ENCODE measurements at places on chromosomes 12 and 14. TPM values are rescaled to one million over a fixed set of nuclear protein-coding genes. Genes with fewer than 3 reads are reported as not detected.

GRCh38 chr12:91819132-91819447 lies 326.6 kb downstream of the BTG1 start:
- DNase-seq, result no peak

DNA sequence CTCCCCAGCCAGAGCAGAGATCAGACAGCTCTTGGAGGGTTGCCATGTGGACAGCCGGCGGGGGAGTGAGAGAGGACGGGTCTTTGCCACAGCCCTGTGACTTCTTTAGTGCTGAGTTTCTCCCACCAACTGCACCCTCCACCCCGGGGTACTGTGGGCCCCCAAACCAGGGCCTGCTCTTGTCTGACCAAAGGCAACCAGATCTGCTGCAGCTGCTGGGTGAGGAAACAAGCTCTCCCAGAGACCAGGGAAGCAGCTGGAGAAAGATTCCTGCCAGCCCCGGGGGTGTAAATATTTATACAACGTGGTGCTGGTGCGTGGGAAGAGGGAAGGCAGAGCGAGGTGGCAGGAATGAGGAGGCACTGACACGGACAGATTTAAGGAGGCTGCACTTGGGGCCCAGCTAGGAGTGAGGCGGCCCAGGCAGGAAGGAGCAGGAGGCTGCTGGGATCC lies 14.3 kb upstream of the ZFP36L1 start:
- peak; percentile 73 for DNase-seq

Gene KRT2
- total RNA-seq, result not detected

Gene GPR33
- total RNA-seq, result not detected

DNA sequence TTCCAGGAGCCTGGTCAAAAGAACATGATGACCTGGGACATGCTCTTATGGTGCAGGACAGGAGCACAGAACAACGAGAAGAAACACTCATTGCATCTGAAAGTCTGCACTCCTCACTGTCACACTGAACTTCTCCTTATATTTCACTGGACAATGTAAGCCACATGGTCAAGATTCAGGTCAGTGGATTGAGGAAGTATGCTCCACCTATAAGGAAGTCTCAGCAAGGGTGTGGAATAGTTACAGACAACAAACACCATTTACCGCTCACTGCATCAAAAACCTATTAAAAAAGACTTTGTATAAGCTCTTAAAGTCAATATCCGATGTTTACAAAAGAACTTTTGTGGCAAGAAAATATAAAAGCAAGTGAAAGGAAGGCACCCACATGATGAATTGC lies 153.1 kb upstream of the FOXG1 start:
- DNase-seq, result no peak

Gene RD3L
- total RNA-seq, result not detected

DNA sequence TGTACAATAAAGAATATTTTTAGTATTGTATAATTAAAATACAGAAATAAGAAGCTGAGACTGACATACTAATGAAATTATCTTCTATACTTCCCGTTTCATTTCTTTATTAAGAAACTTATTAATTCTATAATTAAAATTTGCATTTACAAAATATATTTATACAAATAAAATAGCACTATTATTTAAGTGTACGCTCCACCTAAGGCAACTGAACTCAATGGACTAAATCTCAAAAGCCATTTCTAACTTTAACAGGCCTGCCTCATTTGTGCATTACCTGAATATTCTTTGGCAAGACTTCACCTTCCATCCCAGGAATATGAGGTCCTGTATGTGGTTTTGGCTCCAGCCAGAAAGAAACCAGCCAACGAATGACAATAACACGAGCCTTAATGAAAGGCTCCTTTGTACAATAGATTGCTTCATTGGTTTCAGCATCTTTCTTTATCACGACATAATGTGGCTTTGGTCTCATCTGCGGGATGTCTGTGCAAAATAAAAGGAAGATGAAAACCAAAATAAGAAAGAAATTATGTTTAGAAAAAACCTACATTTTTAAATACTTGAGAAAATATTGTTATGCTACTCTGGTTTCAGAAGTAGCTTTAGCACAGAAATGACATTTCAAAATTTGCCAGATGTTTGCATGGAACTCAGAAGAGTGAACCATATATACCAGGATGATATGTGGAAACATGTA lies 58.7 kb downstream of the RALGAPA1 start:
- no peak for DNase-seq

DNA sequence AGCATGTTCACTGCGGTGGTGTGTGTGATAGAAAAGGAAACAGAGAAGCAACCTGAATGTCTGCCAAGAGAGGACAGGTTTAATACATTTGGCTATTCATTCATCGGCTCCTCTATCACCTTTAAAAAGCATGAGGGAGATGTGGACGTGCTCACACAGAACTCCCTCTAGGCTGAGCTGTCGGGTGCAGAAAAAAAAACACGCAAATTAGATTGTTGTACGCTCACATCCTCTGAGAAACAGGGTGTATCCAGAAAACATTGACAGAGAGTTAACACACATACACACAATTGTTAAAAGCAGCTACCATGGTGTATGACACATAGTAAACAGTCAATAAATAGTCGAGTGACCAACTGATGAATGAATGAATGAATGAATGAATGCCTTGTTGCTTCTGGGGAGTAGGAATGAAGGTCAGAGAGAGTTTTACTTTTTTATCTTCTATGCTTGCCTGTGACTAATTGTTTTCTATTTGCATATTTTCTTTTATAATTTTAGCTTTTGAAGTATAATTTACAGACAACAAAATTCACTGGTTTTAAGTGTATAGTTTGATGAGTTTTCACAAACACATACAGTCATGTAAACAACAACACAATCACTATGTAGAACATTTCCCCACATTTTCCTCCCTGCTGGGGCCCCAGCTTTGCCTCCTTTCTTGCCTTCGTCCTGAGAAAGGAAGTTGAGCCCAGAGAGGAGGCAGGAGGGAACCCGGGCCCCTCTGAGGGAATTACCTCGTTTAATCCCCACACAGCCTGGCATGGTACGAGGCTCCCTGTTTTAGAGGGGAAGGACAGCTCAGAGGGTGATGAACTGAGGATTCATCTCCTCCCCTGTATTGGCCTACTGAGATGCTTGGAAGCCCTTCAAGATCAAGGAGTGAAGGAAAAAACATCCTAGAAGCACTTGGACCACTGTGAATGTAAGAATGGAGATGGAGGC lies 19.7 kb upstream of the FAM222A start:
- DNase-seq, result no peak

Gene ETNK1
- 86.2 TPM for total RNA-seq

DNA sequence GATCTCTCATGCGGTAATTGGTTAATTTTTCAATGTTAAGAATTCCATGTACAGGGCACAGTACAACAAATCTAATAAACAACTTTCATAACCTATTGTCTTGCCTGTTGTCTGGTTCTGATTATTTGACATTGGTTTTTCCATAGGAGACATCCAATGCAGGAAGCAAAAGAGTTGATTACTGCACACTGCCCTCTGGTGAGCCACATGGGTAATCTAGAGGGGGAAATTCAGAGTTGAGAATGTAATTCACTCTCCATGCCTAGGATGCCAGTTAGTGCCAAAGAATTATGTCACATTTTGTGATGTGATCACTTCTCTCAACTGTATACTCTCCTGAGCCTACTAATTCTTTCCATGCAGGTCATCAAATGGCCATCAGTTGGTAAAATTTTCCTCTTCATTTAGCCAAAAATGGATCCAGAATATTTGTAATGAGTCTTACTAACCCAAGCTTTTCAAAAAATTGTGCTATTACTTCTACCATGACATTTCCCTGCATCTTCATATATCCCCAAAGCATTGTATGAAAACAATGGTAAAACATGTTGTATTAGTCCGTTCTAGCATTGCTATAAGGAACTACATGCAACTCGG lies 17.7 kb upstream of the CCDC91 start:
- DNase-seq, result no peak

- peak; percentile 55 for DNase-seq
Observed at GRCh38 chr14:104247336-104248202, 109.2 kb downstream of the KIF26A start.

DNA sequence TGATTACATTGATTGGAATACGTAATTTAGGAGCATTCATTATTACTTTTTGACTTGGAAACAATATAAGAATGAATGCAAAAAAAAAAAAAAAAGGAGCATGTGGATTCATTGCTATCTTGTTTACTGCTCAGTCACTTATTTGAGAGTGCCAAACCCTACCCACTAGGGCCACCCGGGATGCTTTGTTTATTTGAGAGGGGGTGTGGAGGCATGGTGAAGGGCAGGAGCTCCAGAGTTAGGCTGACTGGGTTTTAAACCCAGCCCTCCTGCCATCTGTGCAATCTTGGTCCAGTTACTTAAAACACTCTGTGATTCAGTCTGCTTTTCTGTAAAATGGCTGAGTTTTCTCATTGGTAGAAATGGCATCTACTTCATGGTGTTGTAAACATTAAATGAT lies 195.2 kb downstream of the RAD51B start:
- no peak for DNase-seq

DNA sequence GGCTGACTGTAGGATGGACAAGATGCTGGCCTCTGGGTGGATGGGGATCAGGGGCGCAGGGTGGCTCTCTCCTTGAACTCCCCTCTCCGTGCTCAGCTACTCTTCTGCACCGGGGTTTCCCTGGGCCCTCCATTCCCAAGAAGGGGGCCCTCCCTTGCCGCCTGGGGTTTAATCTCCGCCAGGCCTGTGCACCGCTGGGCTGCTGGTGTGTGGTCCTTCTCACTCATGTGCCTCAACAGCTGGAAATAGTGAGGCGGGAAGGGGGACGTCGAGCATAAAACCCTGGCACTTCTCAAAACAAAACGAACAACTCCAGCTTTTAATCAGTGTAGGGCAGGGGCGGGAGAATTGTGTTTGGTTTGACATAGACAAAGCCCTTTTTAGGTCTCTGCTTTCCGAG lies 19.0 kb upstream of the SMOC1 start:
- no peak for DNase-seq

DNA sequence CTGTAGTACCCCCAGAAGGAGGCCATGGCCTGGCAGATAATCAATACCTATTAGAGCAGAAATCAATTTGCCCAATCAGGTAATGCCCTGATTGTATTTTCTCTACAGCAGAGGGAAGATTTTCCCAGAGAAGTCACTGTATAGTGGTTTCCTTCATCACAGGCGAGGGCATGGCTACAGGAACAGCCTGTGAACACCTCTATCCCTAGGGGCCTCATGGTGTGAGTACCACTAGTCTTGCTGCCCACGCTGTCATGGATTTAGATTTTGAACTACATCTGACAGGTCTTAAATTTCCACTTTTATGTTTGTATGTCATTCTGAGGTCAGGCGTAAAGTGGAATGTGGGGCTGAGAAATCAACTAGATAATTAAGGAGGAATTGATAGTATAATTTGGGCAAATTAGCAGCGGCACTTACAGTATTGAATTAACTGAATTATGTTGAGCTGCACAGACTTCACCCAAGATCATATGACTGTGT lies 42.4 kb upstream of the STXBP6 start:
- DNase-seq, result no peak

Gene ABHD12B
- total RNA-seq, result 0.43 TPM

Gene ZNF140
- total RNA-seq, result 15.7 TPM

Gene ALDH1L2
- 5.0 TPM for total RNA-seq

DNA sequence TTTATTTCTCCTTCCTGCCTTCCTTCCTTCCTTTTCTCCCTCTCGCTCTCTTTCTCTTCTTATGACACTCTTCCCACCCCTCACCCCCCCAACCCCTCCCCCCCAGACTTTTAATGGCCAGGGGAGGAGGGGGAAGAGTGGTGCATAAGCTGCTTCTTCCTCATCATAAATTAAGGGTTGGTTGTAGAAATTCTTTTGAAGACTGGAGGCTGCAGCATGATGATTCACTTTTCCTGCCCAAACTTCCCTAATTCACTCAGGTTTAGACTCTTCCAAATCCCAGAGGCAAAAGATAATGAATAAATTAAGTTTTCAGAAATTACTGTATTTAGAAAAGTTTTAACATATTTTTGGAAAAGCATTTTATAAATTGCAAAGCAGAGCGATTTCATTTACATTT lies 58.2 kb downstream of the GRIP1 start:
- DNase-seq, result no peak

DNA sequence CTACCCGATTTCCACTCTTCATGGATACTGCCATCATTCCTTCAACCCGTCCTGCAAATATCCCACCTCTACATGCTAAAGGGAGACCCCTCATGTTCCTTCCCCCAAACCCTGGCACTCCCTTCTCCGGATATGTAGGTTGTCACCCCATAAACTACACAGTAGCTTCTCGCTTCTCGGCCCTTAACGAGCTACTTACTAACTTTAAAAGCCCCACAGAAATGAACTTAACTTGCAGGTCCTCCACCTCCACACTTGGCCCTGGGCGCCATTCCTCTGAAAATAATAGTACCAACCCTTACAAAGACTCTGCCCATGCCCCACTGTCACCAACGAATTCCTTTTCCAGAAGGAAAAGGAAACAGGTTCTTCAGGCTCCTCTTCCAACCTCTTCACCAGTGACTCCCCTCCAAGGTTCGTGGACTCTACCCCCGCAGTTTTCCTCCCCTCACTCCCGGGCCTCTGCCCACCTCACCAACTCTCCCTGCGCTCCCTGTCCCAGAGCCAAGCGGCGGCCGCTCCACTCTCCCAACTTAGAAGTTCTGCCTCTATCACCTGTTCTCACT lies 1.2 kb downstream of the SPPL3 start:
- DNase-seq, result no peak

Gene TAS2R42
- not detected for total RNA-seq

DNA sequence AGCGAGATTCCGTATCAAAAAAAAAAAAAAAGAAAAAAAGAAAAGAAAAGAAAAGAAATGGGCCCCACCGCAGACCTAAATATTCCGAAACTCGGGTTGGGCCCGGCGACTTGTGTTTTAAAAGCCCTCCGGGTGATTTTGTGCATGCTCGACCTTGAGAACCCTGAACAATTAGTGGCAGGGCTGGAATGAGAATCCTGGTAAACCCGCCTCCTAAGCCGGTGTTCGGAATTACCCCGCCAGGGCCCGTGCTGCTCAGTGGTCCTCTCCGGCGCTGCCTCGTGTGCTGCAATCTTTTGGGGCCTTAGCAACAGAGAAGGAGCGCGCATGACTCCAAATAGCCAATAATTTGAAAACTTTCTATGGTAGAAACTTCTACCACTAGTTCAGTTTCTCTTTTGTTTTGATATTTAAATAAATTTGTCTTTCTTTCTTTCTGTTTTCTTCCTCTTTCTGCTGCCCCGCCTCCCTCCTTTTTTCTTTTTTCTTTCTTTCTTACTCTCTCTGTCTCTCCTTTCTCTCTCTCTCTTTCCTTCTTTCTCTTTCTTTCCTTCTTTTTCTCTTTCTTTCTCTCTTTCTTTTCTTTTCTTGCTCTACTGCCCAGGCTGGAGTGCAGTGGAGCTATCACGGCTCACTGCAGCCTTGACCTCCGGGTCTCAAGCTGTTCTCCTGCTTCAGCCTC lies 1.5 kb upstream of the GALNT6 start:
- no peak for DNase-seq

- no peak for DNase-seq
Observed at GRCh38 chr14:71004481-71004880, 97.2 kb downstream of the PCNX1 start.
